ENCODE measurements at places on chromosomes 5 and 9.
A peak's percentile ranks its signal among the peaks of the same experiment; 100 is the strongest.

- peak; percentile 29 for DNase-seq
These were observed 29.0 kb downstream of the HK3 start for GRCh38 chr5:176870110-176870591.

DNA sequence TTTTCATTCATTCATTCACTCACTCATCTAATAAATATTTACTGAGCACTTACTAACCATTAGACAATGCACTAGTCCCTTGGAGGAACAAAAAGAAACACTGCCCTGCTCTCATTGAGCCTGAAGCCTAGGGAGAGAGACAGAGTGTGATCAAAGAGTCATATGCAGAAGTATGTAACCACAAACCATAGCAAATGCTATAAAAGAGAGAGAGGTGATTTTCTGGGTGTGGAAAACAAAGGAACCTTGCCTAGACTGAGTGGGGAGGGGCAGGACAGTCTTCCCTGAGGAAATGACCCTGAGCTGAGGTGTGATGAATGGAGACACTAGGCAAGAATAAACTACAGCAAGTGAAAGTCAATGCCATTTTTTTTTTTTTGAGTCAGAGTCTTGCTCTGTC is 10.8 kb upstream of the ADRA1B start:
- peak; percentile 39 for DNase-seq

- no peak for DNase-seq
These were observed 226 bp upstream of the RANBP17 start for GRCh38 chr5:170861667-170861916.

DNA sequence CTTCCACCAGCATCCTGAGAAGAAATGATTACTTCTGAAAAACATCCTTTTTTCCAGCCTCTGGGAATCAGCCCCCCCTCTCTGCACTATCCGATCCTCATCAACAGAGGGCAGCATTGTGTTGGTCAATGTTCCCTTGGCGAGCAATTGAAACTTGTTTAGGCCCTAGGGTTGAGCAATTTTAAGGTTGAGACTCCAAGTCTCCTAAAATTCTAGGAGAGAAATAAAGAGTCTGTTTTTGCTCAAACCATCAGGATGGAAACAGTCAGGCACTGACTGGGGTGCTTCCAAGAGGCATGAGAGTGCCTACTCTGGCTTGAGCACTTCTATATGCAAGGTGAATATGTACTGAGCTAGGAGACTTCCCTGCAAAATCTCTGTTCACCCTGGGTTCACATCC is 12.4 kb upstream of the CYFIP2 start:
- DNase-seq: peak; percentile 59

GRCh38 chr5:96048763-96049162 is 87.1 kb upstream of the ELL2 start:
- peak; percentile 80 for DNase-seq

DNA sequence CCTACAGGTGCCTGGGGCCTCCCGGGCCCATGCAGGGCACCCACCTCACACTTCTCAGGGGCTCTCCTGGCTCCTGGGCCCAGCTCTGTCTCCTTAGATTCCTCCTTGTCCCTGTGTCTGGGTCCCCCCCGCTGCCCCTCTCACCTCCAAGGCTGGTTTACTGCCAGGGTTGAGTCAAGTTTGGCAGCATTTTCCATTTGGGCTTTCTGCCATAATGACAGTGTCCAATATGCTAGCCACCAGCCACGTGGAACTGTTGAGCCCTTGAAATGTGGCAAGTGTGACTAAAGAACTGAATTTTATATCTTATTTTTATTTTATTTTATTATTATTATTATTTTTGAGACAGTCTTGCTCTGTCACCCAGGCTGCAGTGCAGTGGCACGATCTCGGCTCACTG is 1.9 kb downstream of the TTC16 start:
- DNase-seq: no peak

- no peak for DNase-seq
These were observed 127.7 kb downstream of the C9orf50 start for GRCh38 chr9:129493002-129493705.

GRCh38 chr5:143200781-143201398 is 202.6 kb downstream of the NR3C1 start:
- no peak for DNase-seq

- DNase-seq: no peak
These were observed 12.9 kb upstream of the RHOBTB3 start for GRCh38 chr5:95718203-95718602.

DNA sequence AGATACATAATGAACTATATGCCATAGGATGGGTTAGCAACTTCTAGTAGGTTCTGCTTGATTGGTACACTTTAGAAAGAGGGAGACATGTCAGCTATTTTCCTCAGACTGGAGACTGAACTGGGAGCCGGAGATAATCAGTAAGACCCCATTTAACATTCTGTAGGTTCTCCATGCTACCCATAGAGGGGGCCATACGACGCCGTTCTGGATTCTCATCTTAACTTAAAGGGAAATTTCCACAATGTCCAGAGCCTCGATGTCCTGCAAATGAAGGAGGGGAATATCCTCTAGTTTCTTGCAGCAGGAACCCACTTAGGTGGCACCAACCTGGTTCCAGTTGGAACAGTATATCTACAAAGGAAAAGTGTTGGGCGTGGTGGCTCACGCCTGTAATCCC is 22.3 kb upstream of the NPM1 start:
- no peak for DNase-seq

DNA sequence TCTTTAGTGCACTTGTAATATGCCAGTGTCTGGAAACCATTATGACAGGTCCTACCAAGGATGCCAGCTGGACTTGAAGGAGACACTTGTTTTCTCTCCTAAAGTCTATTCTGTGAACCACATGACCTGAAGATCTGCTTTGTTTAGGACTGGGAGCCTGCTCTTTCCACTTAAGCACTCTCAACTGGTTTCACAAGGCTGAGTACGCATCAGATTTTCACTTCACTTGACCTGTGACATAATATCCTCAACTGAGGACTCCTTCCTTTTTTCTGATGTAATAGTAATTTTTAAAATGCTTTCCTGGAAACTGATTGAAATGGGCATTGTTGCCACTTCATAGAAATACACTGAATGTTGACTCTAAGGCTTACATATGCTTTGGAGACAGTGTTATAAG is 52.2 kb downstream of the PDE8B start:
- DNase-seq: no peak

DNA sequence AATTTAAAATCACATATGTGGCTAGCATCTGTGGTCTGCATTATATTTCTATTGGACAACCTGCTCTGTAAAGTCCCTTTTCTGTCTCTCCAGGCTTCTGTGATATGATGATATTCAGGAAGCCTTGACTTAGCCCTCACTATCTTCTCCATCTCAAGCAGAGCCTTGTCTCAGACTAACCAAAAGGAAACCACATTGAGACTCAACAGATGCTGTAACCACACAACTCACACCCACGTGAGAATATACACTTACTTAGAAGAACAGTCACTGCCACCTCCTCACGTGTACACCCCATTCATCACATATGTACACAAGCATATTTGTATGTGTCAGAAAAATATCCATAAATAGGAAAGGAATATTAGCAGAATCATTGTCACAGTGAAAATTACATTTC is 33.6 kb downstream of the HTR4 start:
- no peak for DNase-seq

DNA sequence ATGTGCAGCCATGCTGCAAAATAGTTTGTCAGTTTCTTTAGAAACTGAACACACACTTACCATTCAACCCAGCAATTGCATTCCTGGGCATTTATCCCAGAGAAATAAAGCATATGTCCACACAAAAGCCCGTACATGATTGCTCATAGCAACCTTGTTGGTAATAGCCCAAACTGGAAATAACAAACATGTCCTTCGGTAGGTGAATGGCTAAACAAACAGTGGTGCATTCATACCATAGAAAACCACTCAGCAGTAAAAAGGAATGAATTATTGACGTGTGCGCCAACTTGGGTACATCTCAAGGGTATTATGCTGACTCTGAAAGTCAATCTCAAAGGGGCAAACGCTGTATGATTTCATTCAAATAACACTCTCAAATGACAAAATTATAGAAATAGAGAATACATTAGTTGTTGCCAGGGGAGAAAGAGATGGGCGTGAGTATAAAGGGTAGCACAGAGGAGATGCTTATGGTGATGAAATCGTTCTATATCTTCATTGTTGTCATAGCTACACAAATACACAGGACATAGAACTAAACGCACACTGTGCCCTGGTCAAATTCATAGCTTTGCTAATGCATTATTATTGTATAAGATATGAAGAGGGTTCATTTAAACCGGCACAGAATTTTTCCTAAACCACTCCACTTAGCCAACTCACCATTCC is 58.2 kb downstream of the DRD1 start:
- no peak for DNase-seq

DNA sequence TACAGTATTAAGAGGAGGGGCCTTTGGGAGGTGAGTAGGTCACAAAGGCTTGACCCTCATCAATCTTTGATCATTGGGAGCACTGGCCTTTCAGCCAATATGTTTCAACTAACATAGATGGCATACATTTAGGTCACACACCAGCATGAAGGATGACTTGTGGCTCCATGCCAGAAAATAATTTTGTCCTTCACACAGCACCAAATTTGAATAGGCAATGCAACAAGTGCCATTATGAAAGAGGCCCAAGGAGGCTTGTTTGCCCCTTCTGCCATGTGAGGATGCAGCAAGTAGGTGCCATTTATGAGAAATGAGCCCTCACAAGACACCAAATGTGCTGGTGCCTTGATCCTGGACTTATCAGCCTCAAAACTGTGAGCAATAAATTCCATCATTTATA is 81.1 kb downstream of the JAKMIP2 start:
- DNase-seq: no peak

GRCh38 chr5:122730037-122730436 is 44.8 kb upstream of the SNX2 start:
- DNase-seq: no peak

DNA sequence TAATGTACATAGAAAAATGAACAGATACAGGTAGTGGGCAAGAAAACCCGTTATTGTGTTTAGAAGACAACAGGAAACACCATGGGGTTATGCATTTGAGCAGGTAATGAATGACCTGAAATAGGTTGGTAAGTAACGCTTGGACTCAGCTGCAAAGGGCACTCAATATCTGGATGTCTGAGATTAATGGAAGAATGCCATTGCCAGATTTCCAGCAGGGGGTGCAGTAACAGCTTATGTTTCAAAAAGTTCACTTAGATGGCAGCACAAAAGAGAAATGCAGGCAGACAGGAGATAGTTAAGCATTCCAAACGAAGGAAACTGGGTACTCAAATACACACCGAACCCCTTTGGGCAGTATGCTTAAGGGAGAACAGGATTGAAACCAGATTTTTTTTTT is 285.5 kb upstream of the VLDLR start:
- DNase-seq: no peak

DNA sequence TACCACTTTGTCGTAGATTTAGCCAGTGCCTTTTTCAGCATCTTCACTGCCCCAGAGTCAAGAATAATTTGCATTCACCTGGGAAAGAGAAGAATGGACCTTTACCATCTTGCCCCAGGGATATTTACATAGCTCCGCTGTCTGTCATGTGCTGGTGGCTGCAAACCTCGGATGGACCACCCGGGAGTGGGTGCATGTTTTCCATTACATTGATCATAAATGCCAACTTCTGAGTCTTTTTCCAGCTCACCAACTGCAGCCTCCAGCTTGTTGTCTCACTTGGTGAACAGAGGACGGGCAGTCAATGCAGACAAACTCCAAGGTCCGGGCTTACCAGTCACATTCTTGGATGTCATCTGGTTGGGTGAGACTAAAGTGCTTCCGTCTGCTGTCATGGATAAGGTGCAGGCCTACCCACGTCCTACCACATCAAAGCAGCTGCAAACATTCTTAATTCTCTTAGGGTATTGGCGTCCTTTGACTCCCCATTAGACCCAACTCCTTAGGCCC is 155.8 kb upstream of the APC start:
- no peak for DNase-seq

DNA sequence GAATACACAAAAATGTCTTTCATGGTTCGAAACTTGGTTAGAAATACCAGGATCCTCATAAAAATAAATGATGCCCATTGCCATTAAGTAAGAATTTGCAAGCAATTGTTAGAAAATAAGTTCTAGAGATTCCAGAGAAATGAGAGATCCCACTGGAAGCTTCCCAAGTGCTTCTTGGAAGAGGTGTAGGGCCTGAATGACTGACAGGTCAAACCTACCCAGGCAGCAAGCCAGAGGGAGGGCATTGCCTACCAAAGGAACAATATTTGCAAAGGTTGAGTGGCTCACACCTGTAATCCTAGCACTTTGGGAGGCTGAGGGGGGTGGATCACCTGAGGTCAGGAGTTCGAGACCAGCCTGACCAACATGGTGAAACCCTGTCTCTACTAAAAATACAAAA is 777.0 kb upstream of the WWC1 start:
- no peak for DNase-seq

GRCh38 chr9:114288193-114289091 is 34.5 kb upstream of the ORM1 start:
- DNase-seq: no peak

DNA sequence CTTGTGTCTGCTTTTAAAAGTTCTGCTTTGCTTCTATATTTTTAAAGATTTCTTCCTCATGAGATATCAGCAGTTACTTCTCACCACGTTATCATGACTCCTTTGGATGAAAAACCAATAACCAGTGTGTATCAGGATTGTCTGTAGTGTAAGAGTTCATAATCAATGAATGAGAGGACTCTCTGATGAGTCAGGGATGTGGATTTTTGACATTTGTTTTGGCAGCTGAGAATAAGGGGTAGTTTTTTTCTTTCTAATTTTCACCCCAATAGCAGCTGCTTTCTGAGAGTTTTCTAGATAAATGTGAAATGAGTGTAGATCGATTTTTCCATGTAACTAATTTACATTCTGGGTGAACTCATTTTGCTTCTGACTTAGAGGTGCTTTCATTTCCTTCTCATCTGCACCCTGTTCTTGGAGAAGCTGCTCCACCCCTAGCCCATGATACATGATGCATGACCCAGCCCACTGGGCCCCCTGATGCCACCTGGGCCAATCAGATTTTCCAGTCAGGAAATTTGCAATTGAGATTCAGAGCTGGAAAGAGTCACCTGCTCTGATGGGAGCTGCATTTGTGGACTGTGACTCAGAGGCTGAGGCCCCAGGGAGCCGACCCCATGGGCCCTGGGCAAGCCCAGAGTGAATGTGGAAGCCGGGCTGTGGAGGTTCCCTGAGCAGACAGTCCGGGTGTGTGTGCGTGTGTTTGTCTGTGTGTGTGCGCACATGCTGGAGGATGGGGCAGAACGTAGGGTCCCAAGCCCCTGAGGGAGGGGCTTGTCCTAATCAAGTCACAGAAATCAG is 159.3 kb downstream of the RGS3 start:
- DNase-seq: peak; percentile 20

Measured in small intestine (tissue), 16 donors.